Stomach (tissue), 19 donors: ENCODE measurements at places on chromosomes 4 and X. TPM values are rescaled to one million over a fixed set of nuclear protein-coding genes. Genes with fewer than 3 reads are reported as not detected.

Gene SLC34A2
- not detected for total RNA-seq

Gene TMPRSS11B
- total RNA-seq = not detected

Gene TMPRSS11F
- not detected for total RNA-seq

Gene CNGA1
- total RNA-seq = not detected

Gene ADH1A
- not detected for total RNA-seq

Gene MTHFD2L
- total RNA-seq = 13.4 TPM

Gene GCNA
- total RNA-seq = 15.6 TPM

Gene PQBP1
- total RNA-seq = 58.9 TPM

Gene GDPD2
- not detected for total RNA-seq

Gene POLA1
- total RNA-seq = 9.3 TPM

Gene SLC6A14
- not detected for total RNA-seq

Gene TAF7L
- not detected for total RNA-seq

Gene CENPI
- 0.29 TPM for total RNA-seq

Gene CBLL2
- not detected for total RNA-seq

Gene ZBED1
- total RNA-seq = 61.4 TPM

Gene GLOD5
- total RNA-seq = not detected

Gene PGAM4
- not detected for total RNA-seq

Gene QRFPR
- total RNA-seq = not detected

Gene GUCY1B1
- total RNA-seq = 14.8 TPM

Gene TXK
- 8.3 TPM for total RNA-seq

Gene CCNG2
- 27.7 TPM for total RNA-seq

Gene IL15
- total RNA-seq = 1.2 TPM

Gene GAGE12C
- not detected for total RNA-seq

Gene HSFX3
- total RNA-seq = not detected

Gene MUC7
- not detected for total RNA-seq

Gene PTTG2
- total RNA-seq = not detected

Gene MTTP
- not detected for total RNA-seq

Gene GAGE12E
- total RNA-seq = not detected

Gene TLR2
- total RNA-seq = 0.29 TPM

Gene LARP7
- total RNA-seq = 68.7 TPM

Gene PLAC8
- 24.9 TPM for total RNA-seq
